ENCODE measurements at places on chromosomes 1 and 21.
A peak's percentile ranks its signal among the peaks of the same experiment; 100 is the strongest.

DNA sequence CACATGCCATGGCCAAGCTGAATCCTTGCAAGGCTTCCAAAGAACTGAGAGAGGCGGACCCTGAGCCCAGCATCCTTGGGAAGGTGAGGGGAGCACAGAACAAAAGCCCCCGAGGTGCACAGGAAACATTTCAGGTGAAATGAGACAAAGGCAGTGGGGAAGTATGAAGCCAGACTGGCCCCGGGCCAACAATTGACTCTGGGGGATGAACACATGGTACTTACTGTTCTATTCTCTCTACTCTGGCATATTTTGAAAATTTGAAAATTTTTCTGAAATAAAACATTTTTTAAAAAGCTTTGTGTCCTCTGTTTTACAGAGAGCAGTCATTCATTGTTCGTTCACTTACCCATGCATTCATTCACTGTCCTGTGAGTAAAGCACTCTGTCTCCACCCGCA, 77.7 kb downstream of the GRIK3 start:
- no peak for DNase-seq

DNA sequence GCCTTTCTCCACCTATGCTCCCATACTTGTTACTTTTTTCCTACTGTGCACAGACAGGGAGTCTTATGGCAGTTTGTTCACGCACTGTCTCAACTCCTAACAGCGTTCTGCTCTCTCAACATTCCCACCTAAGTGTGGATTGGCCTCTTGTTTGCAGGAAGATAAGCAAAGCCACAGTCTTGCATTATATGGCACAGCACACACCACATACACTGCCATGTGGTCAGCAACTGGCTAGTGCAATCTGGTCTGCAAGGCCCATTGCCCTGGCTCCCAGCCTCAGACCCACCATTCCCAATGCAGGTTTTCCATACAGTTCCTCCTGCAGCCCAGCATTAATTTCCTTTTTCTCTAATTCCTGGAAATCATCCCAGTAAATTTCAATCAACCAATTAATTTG, 38.3 kb upstream of the LAMC2 start:
- no peak for DNase-seq

DNA sequence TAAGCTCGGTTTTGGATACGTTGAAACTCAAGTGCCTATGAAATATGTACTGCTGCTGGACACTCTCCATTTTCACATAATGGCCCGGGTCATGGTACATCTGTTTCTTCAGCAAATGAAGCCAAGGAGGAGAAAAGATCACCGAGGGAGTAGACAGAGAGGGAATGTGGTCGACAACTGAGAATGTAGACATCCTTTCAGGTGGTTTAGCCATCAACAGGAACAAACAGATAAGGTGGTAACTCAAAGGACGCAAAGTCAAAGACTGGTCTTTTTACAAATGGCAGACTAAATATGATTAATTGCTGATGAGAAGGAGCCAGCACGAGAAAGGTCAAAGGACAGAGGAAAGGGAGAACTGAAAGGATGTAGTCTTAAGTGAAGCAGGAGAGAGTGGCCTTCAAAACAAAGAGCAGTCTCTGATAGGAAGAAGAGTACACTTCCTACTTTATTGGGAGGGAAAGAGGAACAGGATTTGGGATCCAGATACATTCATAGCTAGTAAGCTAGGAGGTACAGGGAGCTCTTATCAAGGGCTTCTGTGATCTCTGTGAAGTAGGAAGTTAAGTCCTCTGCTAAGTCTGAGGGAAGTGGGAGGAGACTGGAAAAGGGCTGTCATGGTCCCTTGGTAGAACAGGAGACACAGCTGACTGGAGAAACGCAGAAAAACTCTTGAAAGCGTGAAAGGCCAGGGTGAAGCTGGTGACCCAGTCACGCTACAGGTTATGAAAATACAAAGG, 28.3 kb downstream of the NUP133 start:
- DNase-seq = no peak

- DNase-seq = no peak
These were observed 13.8 kb downstream of the USP25 start for GRCh38 chr21:15743593-15743992.

- DNase-seq = no peak
These were observed 209.6 kb downstream of the GREM2 start for GRCh38 chr1:240402326-240402725.

- DNase-seq = no peak
These were observed 64.7 kb upstream of the FGGY start for GRCh38 chr1:59232216-59232615.

- DNase-seq = no peak
These were observed 1.2 kb downstream of the MYBPH start for GRCh38 chr1:203174324-203174985.

GRCh38 chr21:41953831-41954653, at the start of gene C2CD2:
C2CD2 (minus strand) TSS chr21:41954018; CDS start chr21:41953648, 370 bp downstream.
- DNase-seq = peak; percentile 30

DNA sequence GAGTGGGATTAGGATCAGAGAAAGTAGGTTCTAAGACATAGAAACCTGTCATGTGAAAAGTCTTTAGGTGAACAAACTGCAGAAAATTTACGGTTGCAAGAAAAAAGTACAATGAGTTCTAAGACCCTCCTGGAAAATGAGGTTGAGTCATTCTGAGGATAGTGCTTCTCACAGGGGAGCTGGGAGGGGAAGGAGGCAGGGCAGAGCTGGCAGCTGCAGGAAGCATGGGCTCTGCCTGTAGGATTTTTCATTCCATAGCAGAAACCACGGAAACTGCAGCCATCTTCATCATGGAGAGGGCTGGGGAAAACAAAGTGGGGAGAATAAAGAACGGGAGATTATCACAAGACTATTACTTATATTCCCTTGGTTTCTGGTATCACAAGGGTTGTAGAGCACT, 25.8 kb upstream of the THEM4 start:
- DNase-seq = no peak

DNA sequence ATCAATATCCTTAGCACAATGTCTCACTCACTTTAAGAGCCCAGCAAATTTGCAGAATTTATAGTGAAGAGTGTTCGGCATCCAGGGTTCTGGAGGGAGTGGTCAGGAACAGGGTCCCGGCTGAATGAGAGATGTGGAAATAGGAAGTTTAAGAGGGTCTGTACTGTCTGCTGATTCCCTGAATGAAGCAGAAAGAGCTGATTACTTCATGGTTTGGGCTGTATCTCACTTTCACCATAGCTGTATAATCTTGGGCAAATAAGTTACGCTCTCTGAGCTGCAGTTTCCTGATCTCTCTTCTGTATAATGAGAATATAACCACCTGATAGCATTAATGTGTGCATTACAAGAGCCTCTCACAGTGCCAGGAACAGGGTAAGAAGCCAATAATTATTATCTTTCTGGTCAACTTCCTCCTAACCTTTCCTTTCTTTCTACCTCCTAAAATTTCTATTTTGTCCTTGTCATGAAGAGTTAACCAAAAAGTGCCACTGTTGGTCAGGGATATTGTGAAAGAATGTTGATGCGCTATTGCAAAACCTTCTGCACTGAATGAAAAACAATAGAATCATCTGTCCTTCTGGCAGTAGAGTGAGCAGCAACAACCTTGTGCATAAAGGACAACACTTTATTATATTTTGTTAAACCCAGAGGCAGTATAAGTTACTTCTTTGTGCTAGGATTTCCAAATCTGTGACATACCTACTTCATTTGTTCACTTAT, 14.7 kb upstream of the PTGFR start:
- no peak for DNase-seq

- peak; percentile 57 for DNase-seq
These were observed at the start of gene IGSF3 for GRCh38 chr1:116667575-116668105. IGSF3 (minus strand) TSS chr1:116667733; CDS start chr1:116666326, 1,407 bp downstream.

GRCh38 chr1:234683127-234683860, 73.3 kb upstream of the IRF2BP2 start:
- no peak for DNase-seq

DNA sequence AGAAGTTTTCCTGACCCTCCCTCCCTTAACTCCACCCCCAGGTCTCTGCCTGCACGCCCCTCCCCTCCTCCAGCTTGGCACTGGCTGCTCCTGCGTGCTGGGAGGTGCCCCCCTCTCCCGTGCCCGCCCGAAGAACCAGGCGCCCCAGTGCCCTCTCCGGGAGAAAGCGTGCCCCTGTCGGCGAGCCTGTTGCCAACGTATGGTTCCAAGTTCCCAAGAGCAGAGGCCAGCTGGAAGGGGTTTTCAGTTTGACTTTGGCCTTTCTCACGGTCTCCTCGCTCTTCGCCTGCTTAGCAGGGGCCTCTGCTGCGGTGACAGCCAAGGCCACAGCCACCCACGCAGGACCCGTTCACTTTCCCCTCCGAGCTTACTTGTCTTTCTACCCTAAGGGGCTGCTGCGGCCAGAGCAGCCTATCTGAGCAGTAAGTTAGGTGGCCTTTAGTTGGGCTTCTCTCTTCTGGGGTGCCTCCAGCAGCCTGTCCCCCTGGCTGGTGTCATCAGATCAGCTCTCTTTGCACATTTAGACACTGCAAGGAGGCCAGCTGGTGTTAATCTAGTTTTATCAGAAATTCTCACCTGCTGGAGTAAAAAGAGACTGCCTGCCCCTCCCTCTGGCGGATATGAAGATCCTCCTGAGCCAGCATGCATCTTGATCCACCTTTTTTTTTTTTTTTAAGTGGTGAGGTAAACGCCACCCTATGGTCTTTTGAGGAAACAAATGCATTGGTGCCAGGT, 1.5 kb downstream of the STUM start:
- DNase-seq = peak; percentile 24

- DNase-seq = no peak
These were observed 10.8 kb downstream of the S1PR1 start for GRCh38 chr1:101247404-101248287.

- DNase-seq = no peak
These were observed 2.0 kb downstream of the C1orf226 start for GRCh38 chr1:162383516-162383915.

DNA sequence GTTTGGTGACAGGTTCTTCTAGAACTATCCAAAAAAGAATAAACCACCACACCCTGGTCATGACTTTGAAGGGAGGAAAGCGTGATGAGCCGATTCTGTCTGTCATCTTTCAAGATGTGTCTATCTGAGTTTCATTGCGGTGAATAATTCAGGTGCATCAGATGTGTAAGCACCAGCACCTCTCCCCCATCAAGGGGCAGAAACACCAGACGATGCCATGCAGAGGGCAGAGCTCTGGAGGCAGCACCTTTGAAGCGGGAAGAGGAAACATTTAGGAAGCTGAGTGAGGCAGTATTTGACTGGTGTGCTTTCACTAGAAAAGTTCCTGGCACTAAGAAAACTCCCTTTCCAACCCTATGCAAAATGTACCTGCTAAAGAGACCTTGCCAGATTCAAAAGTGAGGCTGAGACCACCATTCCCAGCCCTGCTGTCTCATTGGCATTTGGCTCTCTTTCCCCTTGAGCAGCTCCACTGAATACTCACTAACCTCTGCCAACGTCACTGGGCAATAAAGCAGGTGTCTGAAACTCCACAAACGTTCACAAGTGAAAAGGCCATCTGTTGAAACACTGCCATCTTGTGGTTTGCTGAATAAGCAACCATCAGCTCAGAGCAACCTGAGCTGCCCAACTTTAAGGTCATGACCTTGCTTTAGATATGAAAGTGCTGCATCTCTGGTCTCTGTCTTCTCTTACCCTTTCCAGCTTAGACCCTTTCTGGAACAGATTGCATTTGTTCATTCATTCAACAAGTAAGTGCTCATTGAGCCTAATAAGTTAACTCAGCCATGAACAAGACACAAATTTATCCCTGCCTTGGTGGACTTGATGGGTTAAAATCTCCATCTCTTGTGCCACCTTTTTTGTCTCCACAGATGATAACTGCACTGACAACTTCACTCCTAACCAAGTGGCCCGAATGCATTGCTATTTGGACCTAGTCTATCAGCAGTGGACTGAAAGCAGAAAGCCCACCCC, 228.6 kb downstream of the PAPPA2 start:
- DNase-seq = no peak

GRCh38 chr1:233587958-233588799, 25.7 kb upstream of the KCNK1 start:
- no peak for DNase-seq

DNA sequence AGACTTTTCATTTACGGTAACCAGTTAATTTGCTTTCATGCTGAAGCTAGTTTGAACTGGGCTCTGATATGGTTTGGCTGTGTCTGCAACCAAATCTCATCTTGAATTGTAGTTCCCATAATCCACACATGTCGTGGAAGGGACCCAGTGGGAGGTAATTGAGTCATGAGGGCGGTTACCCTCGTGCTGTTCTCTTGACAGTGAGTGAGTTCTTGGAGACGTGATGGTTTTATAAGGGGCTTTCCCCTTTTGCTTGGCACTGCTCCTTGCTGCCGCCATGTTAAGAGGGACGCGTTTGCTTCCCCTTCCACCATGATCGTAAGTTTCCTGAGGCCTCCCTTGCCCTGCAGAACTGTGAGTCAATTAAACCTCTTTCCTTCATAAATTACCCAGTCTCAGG, 10.3 kb upstream of the FHAD1 start:
- DNase-seq = no peak

DNA sequence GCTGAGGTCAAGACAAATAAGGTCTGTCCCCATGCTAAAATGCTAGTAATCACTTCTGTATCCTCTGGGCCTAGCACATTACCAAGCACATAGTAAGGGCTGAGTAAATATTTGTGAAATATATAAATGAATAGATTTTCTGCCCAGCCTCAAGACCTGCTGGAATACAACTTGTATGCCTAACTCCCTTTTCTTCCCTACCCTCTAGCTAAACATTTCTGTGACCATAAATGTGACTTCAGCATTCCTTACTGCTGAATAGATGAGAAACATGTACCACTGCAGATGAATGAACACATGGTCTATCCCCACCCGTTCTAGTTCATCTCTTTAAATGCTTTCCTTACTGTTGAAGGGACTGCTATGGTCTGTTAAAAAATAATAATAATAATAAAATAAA, 209.0 kb upstream of the HOOK1 start:
- DNase-seq = no peak

- DNase-seq = no peak
These were observed 42.8 kb upstream of the KRTAP11-1 start for GRCh38 chr21:30924146-30924700.

- no peak for DNase-seq
These were observed 7.0 kb upstream of the TNFRSF1B start for GRCh38 chr1:12159816-12160215.

GRCh38 chr1:70934194-70934961, 113.2 kb downstream of the PTGER3 start:
- no peak for DNase-seq
